D721Med (cell line): ENCODE measurements at places on chromosomes 4 and X.

GRCh38 chr4:1508161-1509160 lies 102.2 kb upstream of the NKX1-1 start:
- DNase-seq: no peak

GRCh38 chr4:28788929-28789490 lies 1928.4 kb downstream of the STIM2 start:
- DNase-seq: no peak

GRCh38 chrX:135505351-135505750 lies 15.1 kb upstream of the INTS6L start:
- DNase-seq: no peak

GRCh38 chrX:20026278-20026677 lies 35.4 kb upstream of the BCLAF3 start:
- no peak for DNase-seq

GRCh38 chr4:187501731-187502130 lies 493.8 kb upstream of the ZFP42 start:
- no peak for DNase-seq

DNA sequence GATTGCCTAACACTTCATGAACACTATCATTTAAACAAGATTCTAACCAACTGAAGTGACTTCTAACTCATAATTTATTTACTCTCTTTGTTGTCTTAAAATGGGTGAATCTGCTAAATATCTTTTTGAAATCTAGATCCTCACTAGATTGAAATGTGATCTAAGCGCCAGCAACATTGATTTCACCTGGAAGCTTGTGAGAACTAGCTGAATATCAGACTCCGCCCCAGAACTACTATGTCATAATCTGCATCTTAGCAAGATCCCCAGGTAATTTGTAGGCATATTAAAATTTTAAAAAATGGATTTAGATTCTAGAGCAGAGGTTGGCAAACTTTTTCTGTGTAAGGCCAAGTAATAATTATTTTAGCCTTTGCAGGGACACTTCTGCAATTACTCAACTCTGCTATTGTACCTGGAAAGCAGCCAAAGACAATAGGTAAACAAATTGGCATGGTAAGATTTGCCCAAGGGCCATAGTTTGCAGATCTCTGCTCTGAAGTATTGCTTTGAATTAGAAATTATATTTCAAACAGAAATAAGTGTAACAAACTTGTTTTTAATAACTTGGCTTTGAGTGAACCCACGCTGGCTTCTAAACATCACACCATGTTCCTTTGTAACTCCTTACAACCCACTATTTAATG lies 121.5 kb downstream of the REELD1 start:
- no peak for DNase-seq

- no peak for DNase-seq
These were observed 186.2 kb downstream of the KIT start for GRCh38 chr4:54843946-54844345.

- DNase-seq: no peak
These were observed 36.2 kb downstream of the KDM5C start for GRCh38 chrX:53188763-53189162.

DNA sequence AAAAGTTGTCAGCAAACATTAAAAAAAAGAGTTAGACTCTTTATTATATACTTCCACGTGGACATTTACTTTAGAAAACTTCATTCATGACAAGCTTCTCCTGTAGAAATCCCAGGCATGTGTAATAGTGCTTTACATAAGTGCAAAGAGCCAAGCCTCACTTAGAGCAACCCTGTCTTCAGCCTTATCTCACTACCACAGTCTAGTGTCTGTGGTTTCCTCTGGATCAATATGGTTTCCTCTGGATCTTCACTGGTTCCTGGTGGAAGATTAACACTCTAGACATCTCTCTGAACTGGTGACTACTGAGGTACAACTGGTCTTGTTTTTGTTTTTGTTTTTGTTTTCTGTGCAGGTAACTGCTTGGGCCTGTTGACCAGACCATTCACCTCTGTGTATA lies 18.4 kb upstream of the ARMCX5 start:
- DNase-seq: no peak

DNA sequence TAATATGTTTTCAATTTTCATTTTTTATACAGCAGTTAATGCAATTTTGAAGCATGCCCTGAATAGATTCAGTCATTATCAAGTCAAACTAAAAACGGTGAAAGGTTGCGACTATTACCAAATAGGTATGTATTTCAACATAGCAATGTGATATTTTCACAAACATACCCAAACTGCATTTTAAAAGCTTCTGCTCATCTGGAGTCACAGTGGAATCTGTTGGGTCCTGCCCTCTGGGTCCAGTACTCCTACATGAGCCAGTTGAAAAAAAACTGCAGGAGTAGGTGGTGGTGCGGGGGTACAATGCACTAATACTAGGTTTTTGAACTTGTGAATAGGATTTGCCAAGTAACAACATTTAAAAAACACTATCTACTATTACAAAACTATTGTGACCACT lies 938 bp downstream of the GPR34 start:
- DNase-seq: no peak

DNA sequence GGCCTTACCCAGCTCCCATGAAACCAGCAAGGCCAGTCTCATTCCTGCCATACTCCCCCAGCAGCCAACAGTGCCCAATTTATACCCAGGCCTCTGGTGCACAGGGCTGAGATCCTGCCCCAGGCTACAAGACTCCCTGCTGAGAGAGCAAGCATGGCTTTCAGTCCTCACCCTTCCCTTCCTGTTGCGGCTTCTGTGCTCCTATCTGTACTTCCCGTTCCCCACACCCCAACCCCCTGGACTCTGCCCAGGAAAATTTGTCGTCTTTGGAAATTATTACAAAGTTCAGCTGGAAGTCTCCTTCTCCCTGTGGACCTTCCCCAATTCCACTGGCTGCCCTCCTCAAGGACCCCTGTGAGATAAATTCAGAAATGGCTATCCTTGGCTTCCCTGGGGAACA lies 84.1 kb upstream of the GK2 start:
- no peak for DNase-seq

- DNase-seq: no peak
These were observed 1865.5 kb upstream of the TENM3 start for GRCh38 chr4:180377741-180378140.

GRCh38 chr4:153809307-153809706 lies 20.4 kb upstream of the SFRP2 start:
- DNase-seq: no peak

- no peak for DNase-seq
These were observed 27.7 kb upstream of the GLRB start for GRCh38 chr4:157048248-157048647.

GRCh38 chr4:120658772-120659171 lies 263.8 kb downstream of the PRDM5 start:
- DNase-seq: no peak

- DNase-seq: no peak
These were observed 1.1 kb upstream of the KLHL13 start for GRCh38 chrX:118117741-118118140.

DNA sequence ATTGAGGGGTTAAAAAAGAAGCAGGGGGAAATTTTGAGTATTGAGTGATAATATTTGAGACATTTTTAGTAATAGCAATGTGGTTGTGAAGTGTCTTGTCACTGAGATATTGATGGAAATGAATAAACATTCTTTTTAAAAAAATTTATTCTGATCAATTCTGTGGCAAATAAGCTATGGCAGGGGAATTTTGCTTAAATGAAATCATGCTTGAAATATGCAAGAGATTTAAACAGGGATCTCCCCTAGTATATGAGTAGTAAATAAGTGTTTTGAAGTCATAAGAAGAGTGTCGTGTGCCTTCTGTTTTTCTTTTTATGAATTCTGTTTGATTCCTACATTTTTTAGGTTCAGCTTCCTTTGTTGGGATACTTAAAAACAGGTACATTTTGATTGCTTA lies 23.2 kb downstream of the IL15 start:
- DNase-seq: no peak

DNA sequence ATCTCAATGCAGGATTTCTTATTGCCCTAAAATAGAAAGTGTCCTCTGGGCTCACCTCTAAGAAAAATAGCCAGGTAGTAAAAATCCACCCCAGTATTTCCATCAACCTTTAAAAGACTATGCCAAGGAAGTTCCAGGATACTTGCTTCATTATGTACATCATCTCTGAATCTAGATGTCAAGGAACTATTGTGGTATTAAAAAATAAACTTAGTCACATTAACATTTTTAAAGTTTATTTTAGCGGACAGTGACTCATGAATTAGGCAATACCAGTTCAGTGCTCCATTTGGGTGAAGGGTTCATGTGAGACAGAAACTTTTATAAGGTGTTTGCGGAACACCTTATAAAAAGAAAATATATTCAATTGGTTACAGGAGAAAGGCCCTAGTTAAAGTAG lies 209.2 kb downstream of the ADAM29 start:
- DNase-seq: no peak

DNA sequence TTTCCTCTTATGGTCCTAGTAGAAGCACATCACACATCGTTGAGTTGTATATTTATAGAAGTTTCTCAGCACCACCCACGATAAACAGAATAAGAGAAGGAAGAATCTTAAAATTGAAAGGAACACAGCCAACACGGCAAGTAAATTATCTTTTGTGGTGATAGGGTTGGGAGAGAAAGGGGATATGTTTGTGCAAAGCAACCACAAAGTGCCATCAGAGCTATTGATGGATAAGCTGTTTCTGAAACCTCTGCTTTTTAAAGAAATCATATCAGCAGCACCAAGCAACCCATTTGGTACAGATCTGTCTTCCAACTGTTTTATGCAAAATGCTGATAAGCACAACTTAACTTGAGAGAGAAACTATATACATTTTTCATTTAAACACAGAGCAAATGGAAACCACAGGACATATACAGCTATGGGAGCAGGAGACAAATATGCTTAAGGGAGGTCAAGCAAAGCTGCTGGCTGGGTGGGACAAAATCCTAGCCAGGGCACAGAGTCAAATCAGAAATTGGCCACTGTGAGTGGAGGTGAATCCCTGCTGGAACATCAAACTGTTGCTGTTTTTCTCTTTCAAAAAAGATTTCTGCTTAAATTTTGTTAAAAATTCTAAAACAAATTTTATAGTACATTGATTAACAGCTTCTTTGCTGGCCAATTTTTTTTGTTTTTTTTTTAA lies 194.0 kb upstream of the HHIP start:
- DNase-seq: no peak
